ENCODE measurements at places on chromosomes 11 and 22. TPM values are rescaled to one million over a fixed set of nuclear protein-coding genes. Genes with fewer than 3 reads are reported as not detected.

Gene C22orf31
- total RNA-seq: not detected

- DNase-seq: no peak
Measured at GRCh38 chr11:57491371-57492061, 24.0 kb downstream of the SLC43A1 start.

GRCh38 chr11:125701858-125702621, 21.4 kb upstream of the ACRV1 start:
- no peak for DNase-seq

GRCh38 chr11:124717421-124717785, 22.3 kb upstream of the NRGN start:
- no peak for DNase-seq

Gene SAA2
- 4.0 TPM for total RNA-seq

DNA sequence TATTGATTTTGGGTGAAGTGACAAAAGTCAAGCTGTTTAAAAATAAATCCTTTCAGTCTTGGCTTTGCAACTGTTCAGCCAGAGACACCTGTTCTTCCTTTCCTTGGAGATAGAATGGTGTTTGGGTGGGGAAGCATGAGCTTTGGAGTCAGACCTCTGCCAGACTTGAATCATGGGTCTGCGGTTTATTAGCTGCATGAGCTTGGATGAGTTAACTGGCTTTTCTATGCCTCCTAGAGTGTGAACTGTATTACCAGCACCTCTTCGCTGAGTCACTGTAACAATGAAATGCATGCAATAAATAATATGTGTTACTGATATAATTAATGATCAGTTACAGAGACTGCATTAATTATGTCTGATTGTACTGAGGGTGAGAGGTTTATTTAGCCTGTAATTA, 13.5 kb upstream of the MYEOV start:
- no peak for DNase-seq

Gene TRIM48
- not detected for total RNA-seq

- no peak for DNase-seq
Measured at GRCh38 chr11:121634889-121635288, 182.1 kb upstream of the SORL1-AS1 start.

DNA sequence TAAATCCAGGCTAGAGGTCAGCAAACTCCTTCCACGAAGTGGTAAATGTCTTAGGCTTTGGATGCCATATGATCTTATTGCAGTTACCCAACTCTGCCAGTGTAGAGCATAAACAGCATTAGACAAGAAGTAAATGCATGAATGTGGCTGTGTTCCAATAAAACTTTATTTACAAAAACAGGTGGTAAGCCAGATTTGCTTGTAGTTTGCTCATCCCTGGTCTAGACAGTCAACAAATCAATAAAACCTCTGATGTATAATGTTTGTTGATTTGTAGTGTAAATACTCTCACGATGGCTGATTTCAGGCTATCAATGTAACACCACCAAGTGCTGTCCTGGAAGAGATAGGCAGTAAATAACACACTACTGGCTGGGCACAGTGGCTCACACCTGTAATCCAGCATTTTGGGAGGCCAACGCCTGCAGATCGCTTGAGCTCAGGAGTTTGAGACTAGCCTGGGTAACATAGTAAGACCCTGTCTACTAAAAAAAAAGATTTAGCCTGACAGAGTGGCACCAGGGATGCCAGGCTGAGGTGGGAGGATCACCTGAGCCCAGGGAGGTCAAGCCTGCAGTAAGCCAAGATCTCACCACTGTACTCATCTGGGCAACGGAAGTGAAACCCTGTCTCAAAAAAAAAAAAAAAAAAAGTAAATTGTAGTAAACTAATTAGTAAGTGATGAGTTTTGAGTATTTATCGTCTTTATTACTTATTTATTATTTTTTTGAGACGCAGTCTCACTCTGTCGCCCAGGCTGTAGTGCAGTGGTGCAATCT, 6.9 kb upstream of the CATSPER1 start:
- DNase-seq: no peak

Measured in Panc1 (cell line).